ENCODE measurements at places on chromosomes 7 and 10.

DNA sequence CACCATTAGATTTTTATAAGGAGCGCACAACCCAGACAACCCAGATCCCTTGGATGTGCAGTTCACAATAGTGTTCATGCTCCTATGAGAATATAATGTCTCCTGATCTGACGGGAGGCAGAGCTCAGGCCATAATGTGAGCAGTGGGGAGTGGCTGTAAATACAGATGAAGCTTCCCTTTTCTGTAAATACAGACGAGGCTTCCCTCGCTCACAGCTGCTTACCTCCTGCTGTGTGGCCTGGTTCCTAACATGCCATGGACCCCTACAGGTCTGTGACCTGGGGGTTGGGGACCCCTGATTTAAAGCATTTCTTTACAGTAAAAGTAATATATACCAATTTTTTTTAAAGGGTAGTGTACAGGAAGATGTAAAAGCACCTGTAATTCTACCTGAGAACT, 33.2 kb downstream of the HELLS start:
- DNase-seq = no peak

DNA sequence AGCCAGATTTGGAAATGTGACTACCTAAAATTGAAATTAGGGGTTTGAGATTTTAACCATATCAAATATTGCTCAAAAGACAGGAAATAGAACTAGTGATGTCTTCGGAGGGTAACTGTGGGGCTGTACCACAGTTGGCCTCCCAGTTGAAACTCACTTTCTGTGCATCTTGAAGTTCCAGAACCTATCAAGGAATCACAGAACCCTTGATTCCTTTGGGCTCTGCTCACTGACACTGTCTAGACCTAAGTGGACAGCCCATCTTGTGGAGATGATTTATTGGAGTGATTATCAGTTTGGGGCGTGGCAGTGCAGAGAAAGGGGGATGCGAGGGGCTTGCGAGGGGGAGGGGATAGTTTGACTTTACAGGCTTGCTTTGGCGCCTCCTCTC, 134.2 kb upstream of the GJD4 start:
- DNase-seq = no peak

GRCh38 chr7:155294511-155294778, 3.2 kb upstream of the INSIG1 start:
- no peak for DNase-seq

- DNase-seq = no peak
Measured at GRCh38 chr10:119242186-119242585, 34.8 kb downstream of the GRK5 start.

DNA sequence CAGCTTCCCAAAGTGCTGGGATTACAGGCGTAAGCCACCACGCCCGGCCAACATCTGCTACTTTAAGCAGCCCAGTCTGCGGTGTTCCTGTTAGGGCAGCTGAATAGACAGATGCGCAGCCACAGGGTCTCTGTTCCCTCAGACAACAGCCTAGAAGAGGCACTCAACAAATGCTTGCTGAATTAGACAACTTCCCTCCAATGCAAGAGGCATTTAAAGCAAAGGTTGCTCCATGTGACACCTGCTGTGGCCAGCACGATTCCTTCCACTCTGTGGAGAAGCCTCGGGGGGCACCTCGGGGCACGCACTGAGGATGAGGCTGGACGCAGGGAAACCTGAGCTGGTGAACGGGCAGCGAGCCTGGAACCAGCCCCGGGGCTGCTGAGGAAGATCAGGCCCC, 237.8 kb downstream of the MAD1L1 start:
- no peak for DNase-seq

DNA sequence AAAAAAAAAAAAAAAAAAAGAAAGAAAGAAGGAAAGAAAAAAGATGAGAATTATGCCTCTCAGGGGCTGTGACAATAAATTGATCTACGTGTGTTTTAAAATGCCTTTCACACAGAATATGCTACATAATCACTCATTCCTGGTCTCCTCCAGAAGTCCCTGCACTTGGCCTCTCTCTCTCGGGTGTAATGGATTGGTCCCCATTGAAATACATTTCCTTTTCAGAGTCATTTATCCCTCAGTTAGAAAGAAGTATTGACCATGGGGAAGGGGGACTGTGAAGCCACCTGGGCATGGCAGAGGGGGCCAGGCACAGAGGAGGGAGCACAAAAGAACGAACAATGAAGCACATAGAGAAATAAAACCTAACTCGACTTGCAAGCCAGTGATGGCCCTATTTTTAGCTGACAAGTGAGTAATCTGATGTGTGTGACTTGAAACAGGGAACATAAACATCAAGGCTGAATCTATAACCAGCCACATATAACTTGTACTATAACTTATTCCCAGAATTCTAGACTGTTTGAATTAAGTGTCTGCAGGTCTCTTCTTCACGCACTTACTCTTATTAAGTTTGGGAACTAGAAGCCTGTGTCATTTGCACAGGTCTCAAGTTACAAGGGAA, 490.8 kb downstream of the KCNMA1 start:
- no peak for DNase-seq

- no peak for DNase-seq
Measured at GRCh38 chr10:13672548-13672947, 85.8 kb downstream of the PRPF18 start.

GRCh38 chr7:153852261-153852660, 199.9 kb upstream of the DPP6 start:
- no peak for DNase-seq

- no peak for DNase-seq
Measured at GRCh38 chr7:158468181-158468580, 119.4 kb downstream of the PTPRN2 start.

DNA sequence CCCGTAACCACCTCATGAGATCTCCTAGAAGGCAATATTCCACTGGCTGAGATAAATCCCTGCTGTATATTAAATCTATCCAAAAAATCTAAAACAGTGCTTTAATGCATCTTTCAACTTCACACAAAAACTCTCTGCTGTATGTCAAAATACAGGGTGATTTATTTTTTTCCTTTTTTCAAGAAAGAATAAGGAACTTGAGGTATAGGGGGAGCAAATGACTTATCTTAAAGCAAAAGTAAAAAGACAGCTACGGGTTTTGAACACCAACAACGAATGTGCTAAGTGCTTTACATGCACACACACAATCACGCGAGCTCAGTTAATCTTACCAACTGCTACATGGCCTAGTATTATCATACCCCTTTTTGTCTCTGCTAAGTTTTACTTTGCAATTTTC, 168.9 kb upstream of the PHF14 start:
- DNase-seq = no peak

GRCh38 chr10:35471435-35471834, 133.7 kb upstream of the GJD4 start:
- DNase-seq = no peak

- DNase-seq = no peak
Measured at GRCh38 chr7:20442951-20443350, 112.3 kb downstream of the ITGB8 start.

GRCh38 chr7:48420206-48420605, 248.9 kb downstream of the ABCA13 start:
- no peak for DNase-seq

GRCh38 chr10:89280508-89280907, 21.3 kb upstream of the IFIT2 start:
- DNase-seq = no peak

DNA sequence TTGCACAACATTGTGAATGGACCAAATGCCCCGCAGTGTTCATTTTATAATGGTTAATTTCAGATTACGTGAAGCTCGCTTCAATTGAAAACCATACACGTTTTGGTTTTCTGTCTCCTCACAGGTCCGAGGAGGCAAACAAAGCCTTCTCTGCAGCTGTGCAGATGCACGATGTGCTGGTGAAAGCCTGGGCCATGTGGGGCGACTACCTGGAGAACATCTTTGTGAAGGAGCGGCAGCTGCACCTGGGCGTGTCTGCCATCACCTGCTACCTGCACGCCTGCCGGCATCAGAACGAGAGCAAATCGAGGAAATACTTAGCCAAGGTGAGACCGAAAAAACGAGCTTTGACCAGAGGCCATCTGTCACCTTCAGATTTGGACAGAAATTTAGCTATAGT, 110.3 kb downstream of the TRRAP start:
- DNase-seq = no peak

DNA sequence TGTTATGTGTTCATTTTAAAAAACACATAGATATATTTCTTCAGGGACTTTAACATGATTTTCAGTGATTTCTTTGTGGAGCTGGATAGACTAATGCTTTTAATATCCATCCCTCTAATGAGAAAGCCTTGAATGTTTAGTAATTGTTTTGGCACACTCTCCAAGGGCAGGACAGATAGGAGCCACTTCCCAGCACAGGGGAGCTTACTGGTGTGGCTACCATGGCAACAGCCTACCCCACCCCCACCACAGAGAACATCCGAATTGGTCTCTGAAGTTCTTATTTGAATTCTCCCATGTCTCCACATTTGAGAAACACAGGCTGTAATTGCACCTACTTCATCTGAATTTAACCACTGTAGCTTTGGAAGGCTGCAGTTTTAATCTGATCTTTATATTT, 87.7 kb downstream of the PRKG1 start:
- no peak for DNase-seq

DNA sequence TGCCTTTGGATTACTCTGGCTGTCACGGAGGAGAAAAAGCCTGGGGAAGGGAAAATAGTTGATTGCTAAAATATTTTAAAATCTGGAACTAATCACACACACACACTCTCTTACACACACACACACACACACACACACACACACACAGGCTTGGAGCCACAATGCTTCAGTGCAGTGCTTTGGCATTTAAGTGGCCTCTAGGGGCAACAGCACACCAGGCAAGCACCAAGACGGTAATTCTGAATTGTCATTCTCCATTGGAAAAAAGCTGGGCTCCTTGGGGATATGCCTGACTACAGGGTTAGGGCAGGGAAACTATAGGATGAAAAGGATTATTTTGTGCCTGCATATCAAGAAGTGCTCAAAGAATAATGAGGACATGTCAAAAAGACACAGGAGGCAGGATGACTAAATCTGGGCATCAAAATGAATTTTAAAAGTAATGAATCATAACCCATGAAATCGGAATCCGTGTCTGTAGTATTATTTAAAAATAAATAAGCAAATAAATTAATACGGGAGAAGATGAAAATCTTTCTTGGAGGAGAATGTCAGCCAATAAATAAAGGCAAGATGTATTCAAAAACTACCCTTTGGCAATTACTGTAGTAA, 30.4 kb upstream of the DDC start:
- DNase-seq = peak; percentile 37

DNA sequence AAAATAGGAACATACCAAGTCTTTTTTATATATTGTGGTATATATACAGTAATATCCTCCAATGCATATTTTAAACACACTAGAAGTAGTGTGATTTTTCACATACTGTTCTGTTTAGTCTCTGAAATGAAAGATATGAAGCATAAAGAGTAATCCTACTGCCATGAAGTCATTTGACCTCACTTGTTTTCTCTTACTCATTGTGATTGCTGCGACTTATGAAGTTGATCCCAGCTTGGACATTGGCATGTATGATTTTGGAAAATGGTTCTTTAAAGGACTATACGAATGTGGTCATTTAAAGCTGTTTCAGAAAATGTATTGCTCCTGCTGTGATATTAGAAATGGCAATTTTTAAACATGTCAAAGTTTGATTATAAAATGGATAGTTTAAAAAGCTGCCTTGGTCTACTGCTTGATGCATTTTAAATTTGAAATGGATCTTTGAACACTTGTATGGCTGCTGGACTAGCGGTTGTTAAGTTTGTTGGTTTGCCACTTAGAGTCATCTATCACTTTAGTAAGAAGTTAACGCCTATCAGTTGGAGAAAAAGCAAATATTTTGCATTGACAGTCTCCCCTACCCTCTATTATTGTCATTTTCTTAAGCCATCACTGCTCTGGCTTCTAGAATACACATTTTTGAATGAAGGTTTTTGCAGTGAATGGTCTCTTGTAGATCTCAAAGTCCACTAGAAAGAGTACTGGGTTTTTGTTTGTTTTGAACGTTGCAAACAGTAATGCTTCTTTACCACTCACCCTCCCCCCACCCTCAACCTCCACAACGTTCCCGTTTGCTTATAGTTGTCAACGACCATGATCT, 881 bp upstream of the PCGF5 start:
- no peak for DNase-seq

DNA sequence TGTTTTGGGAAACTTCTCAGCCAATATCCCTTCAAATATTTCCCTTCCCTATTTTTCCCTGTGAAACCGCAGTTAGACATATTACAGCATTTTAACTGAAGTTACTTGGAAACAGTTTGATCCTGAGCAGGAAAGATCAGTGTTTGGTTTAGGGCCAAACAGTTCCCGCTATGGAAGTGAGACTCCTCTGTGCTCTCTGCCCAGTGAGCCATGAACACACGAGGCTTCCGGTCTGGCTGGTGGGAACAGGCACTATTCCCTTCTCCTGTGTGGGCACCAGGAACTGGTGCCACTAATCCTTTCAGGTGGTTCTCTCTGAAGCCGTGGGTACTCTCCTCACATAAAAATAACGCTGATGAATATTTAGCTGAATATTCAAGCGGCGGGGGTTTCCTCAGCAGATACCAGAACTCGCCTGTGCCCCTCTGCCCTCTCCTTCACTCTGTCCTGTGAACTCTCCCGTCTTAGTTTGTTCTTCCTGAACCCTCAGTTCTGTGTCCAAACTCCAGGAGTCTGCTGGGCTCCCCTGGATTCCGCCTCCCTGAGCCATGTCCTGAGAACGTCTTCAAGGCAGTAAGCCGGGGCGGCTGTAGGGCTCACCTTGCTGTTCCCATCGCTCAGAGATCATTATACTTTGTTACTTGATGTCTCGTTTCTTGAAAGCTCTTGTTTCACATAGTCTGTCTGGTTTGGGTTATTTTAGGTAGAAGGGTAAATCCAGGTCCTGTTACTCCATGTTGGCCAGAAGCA, 25.7 kb downstream of the FOXL3 start:
- no peak for DNase-seq

DNA sequence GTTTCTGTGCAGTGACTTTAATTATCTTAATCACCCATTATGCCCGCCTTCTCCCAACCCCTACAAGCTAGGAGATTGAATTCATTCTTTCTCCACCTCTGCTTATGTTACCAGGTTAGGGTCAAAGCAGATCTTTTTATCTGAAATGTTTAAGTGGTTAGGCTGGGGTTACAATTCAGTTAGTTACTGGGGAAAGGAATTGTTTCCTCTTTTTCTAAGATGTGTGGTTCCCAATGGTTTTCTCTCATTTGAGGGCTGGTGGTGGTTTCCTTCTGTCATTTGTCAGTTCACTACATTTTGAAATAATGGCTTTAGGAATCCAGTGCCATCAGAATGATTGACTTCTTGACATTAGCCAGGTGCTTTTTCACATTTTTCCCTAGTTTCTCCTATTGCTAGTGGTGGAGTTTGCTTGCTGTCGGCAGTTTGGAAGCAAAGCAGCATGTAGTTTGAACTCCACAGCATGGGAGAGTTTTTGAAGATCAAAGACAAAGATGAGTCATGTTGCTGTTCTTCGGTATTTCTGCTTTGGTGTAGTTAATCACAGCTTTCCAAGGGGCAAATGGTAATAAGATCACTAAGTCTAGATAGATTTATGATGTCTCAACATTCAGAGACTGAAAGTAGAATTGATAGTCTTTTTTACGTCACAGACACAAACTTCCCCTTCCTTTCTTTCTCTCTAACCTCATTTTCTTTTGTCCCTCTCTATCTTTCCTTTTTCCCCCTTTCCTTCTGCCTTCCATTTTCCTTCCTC, 168.2 kb downstream of the SND1 start:
- peak; percentile 15 for DNase-seq

GRCh38 chr10:36538953-36539586, 586.3 kb upstream of the ANKRD30A start:
- DNase-seq = peak; percentile 48

All from stromal cell of bone marrow (primary cell).